ENCODE measurements at places on chromosomes 7 and 10. TPM values are rescaled to one million over a fixed set of nuclear protein-coding genes. Genes with fewer than 3 reads are reported as not detected.

DNA sequence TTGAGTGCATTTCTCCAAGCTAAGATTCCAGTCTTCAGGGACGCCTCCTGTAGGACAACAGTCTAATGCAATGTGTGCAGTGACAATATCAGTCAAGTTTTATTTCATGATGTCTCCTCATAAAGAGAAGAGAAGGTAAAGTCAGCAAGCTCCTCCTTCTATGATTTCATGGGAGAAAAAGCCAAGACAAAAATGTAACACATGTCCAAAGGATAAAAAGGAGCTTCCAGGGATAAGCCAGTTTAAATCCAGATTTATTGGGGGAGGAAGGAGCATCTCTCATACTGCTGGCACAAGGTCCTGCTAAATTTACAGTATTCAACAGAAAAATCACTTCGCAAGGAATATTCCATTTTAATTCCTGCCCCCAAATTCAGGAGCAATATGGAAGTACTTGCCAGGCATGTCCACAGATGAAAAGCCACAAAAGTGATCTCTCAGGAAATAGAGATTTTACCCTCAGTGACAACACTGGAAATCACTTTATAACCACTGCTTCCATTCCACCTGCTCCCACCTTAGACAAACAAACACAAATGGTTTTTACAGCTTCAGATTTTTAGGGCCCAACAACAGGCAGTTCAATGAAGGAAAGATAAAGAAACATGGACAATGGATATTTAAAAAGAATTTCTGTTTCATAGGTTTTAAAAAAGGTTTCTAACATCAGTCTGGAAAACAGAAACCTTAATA, 677.5 kb upstream of the C7orf33 start:
- no peaks in the 10 kb centered on the region for H3K4me1 ChIP-seq
- H3K36me3 ChIP-seq = no peaks in the 10 kb centered on the region
- H3K27ac ChIP-seq = no peak overlapping the region
- H3K4me3 ChIP-seq = no peak overlapping the region
- H3K27me3 ChIP-seq = no peaks in the 10 kb centered on the region

- DNase-seq = no peak
- no peaks in the 10 kb centered on the region for H3K36me3 ChIP-seq
- H3K27ac ChIP-seq = no peak overlapping the region
- H3K4me3 ChIP-seq = no peak overlapping the region
These were observed 100.9 kb upstream of the CHST15 start for GRCh38 chr10:124194199-124194824.

- no peaks in the 10 kb centered on the region for H3K27me3 ChIP-seq
- DNase-seq = no peak
- no peaks in the 10 kb centered on the region for H3K4me1 ChIP-seq
These were observed 60.9 kb downstream of the ANKRD7 start for GRCh38 chr7:118285358-118285757.

- H3K27me3 ChIP-seq = no peaks in the 10 kb centered on the region
- H3K36me3 ChIP-seq = no peaks in the 10 kb centered on the region
- no peak for DNase-seq
- H3K4me3 ChIP-seq = no peak overlapping the region
- no peaks in the 10 kb centered on the region for H3K4me1 ChIP-seq
These were observed 8.4 kb downstream of the OSBPL3 start for GRCh38 chr7:24971333-24972165.

GRCh38 chr10:12777840-12778585, 223.5 kb downstream of the CCDC3 start:
- H3K27ac ChIP-seq = no peak overlapping the region
- H3K27me3 ChIP-seq = no peaks in the 10 kb centered on the region
- no peaks in the 10 kb centered on the region for H3K4me1 ChIP-seq
- H3K4me3 ChIP-seq = no peak overlapping the region

- H3K36me3 ChIP-seq = no peaks in the 10 kb centered on the region
- no peaks in the 10 kb centered on the region for H3K27me3 ChIP-seq
- H3K4me1 ChIP-seq = no peaks in the 10 kb centered on the region
These were observed 144.5 kb upstream of the YAE1 start for GRCh38 chr7:39421661-39422060.

GRCh38 chr7:136009488-136010079, 32.4 kb upstream of the MTPN start:
- H3K27me3 ChIP-seq = no peaks in the 10 kb centered on the region
- no peaks in the 10 kb centered on the region for H3K36me3 ChIP-seq
- H3K4me1 ChIP-seq = no peaks in the 10 kb centered on the region
- H3K27ac ChIP-seq = no peak overlapping the region
- no peak overlapping the region for H3K4me3 ChIP-seq

DNA sequence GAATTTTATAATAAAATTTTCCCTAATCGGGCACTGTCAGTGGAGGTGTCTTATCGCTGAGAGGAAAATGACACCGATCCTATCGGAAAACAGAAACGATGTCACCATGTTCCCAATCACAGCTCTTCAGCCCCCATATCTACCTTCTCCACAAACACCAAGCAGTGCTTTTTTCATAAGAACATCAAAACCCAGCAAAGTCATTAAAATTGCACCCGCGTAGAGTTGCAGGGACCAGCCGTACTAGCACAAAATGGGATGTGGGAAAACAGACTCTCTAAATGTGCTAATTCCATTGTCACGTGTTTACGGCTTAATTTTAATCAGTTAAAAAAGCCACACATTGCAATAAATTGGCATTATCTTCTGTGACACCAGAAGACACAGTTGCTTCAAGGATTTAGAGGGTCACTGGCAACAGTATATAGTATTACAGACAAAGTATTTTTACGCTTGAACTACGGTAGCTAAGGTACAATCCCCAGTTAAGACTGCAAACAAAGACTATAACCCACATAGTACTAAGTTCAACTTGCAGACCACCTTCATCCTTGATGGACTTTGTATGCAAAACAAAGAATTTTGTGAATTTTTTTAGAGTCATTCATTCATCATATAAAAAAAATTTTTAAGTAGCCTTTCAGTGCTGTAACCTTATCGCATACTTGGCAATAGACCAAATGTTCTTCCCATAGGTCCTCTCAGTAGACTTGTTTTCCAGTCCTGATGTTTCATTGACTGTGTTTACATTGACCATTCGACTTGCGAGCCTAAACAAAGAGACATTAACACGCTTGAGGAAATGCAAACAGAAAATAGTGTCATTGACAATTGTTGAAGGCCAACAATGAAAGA, 116.0 kb downstream of the VTI1A start:
- H3K36me3 ChIP-seq = no peaks in the 10 kb centered on the region
- DNase-seq = no peak
- no peaks in the 10 kb centered on the region for H3K27me3 ChIP-seq
- H3K4me3 ChIP-seq = no peak overlapping the region
- H3K4me1 ChIP-seq = no peaks in the 10 kb centered on the region

- DNase-seq = no peak
- no peaks in the 10 kb centered on the region for H3K36me3 ChIP-seq
- H3K27me3 ChIP-seq = no peaks in the 10 kb centered on the region
- no peak overlapping the region for H3K27ac ChIP-seq
- H3K4me3 ChIP-seq = no peak overlapping the region
These were observed 903.6 kb upstream of the AUTS2 start for GRCh38 chr7:68694656-68695055.

DNA sequence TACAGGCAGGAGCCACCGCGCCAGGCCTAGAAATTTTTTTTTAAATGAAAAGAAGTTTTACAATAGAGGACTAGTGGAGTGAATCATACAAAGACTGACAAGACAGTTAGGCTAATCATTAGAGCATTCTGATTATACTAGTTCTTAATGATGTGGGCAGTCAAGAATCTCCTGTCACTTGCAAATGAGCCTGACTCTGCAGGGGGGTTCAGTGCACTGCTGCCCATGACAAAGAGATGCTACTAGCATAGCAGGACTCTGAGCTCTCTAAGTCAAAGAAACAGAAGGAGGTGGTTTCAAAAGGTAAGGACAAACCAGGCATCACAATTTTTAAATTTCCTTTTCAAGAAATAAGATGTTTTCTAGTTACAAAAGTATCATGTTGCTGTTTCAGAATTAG, 59.0 kb downstream of the CCDC6 start:
- H3K4me1 ChIP-seq = peaks cover 2% of the 10 kb centered on the region
- H3K27ac ChIP-seq = no peak overlapping the region
- no peaks in the 10 kb centered on the region for H3K36me3 ChIP-seq
- H3K27me3 ChIP-seq = no peaks in the 10 kb centered on the region

DNA sequence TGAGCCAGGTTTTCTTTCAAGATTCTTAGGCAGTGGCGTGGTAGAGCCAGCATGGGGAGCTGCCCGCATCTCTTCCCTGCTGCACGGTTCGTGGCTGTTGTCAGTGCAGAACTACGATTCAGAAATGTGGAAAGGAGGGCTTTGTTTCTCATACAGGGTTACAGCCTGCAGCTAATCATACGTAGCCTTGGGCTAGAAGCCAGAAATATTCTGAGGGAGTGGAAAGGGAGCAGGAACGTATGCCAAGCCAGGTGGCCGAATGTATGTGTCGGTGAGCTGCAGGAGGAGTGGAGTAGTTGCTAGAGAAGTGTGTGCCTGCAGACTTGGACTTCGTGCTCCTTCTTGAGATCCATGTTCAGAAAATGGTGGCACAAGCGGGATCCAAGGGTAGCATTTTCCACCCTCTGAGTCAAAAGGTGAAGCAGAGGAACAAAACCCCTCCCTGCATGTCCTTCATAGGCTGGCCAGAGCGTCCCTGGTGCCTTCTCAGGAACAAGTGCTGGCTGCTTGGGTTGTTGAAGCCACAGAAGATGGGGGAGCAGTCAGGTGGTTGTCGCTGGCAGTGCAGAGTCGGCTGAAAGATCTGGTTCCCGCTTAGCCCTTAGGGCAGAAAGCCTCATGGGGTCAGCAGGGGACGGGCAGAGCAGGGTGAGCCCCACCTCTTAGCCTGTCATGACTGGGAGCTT, 40.9 kb downstream of the LANCL2 start:
- no peaks in the 10 kb centered on the region for H3K36me3 ChIP-seq
- H3K27ac ChIP-seq = no peak overlapping the region
- DNase-seq = no peak
- H3K4me1 ChIP-seq = no peaks in the 10 kb centered on the region
- H3K27me3 ChIP-seq = no peaks in the 10 kb centered on the region
- no peak overlapping the region for H3K4me3 ChIP-seq

GRCh38 chr10:49688261-49688846, 8.9 kb downstream of the C10orf53 start:
- no peaks in the 10 kb centered on the region for H3K36me3 ChIP-seq
- H3K27ac ChIP-seq = no peak overlapping the region
- no peak for DNase-seq

GRCh38 chr7:49980465-49980864, 112.6 kb downstream of the ZPBP start:
- no peak overlapping the region for H3K27ac ChIP-seq
- no peaks in the 10 kb centered on the region for H3K4me1 ChIP-seq
- no peaks in the 10 kb centered on the region for H3K36me3 ChIP-seq
- H3K4me3 ChIP-seq = no peak overlapping the region

TET1 gene
- 2.2 TPM for total RNA-seq

NUTM2E gene
- not detected for total RNA-seq

ZFYVE27 gene
- 23.0 TPM for total RNA-seq

IL6 gene
- 13.1 TPM for total RNA-seq

EPC1 gene
- 53.9 TPM for total RNA-seq

ADRA2A gene
- 11.5 TPM for total RNA-seq

RNF133 gene
- 1.0 TPM for total RNA-seq

CDC14C gene
- not detected for total RNA-seq

SFTPD gene
- 0.58 TPM for total RNA-seq

SYNPO2L gene
- total RNA-seq = 0.18 TPM

DNAJC12 gene
- 1.9 TPM for total RNA-seq

CALML3 gene
- total RNA-seq = not detected

Data from aorta (tissue), 5 donors.